EL (cell line): ENCODE measurements at places on chromosomes 11 and 22.
A peak's percentile ranks its signal among the peaks of the same experiment; 100 is the strongest.

DNA sequence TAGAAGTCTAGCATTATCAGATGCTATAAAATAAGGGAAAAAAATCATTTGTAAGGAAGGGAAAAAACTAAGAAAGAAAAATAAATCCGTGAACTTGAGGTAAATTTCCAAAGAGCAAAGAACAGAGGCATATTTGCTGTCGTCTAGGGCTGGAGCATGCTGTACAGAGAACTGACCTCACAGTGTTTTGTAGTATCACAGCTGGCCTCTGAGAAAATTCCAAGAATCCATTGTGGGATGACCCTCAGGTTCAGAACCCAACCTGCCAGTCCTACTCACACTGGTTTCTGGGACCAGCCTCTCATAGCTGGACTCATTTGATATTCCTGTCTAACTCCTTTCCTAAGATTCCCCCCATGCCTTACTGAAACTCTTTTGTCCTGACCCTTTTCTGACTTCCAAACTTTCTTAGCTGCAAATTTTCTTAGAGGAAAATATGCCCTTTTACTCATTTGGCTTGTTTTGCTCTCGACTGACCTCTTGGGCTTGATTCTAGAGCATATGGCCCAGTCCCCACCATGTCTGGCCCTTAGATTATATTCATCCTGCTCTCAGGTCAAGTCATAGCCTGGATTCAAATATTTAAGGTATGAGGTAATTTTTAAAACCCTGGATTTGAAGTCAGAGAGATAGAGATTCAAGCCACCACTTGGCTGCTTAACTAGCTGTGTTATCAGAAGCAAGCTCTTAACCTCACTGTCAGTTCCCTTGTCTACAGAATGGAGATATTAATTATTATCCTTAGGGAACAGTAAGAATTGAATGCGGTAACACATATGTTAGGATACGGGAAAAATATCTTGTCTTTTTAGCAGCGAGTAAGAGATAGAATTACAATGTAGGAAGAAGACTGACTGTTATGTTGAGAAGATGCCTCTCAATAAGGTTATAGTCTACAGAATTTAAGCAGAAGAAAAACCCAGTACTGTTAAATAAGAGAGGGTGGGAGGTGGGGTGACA lies 89.7 kb upstream of the KCNA4 start:
- no peak for DNase-seq

- DNase-seq: no peak
Observed at GRCh38 chr11:100857236-100858005, 170.3 kb downstream of the ARHGAP42 start.

DNA sequence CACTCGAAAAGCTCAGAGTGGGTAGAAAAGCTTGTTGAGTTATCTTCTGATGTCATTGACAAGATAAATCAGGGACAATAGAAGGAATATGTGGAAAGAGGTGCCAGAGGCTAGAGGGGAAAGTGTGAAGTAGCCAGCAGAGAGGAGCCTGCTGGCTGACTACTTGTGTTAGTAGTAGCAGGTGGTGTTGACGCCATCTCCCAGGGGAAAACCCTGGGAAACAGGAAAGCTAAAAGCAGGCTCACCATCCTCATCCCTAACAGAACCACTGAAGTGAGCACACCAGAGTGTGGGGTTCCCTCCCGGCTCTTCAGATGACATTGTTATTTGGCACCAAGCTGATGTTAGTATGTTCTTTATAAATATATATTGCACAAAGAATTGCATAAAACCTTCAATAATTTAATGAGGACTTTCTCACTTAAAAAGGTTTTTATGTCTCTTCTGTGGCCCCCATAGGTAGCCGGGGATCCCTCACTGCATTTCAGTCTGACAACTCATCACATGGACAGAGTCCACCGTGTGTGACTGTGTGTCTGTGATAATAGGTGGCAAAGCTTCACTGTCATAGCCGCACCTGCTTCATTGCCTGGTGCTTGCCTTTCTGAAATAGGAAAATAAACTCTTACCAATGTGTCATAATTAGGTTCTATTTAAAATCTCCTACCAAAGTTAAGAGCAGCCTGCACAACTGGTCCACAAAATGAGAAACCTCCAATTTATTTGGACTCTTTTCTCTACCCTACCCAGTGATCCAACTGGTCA lies 63.2 kb upstream of the TOP3B start:
- DNase-seq: no peak

- DNase-seq: no peak
Observed at GRCh38 chr11:106939157-106939556, 79.1 kb downstream of the GUCY1A2 start.

DNA sequence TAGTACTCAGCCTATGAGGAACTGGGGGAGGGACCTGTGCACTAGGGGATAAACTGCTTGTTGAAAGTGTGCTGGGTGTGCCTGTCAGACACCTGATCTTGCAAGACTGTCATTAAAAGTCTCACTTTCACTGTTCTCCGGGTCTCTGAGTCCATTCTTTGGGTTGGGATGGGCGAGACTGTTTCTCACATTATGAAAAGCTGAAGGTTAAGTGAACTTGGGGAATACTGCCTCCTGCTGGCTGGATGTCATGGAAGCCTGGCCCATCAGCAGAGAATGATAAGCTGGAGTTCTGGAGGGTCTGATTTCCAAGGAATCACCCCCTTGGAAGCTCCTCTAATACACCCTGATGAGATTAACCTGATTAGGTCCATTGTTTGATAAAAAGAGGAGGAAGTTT lies 9.0 kb upstream of the VPREB1 start:
- DNase-seq: no peak

- DNase-seq: no peak
Observed at GRCh38 chr11:71365626-71366025, 82.6 kb downstream of the DHCR7 start.

- DNase-seq: no peak
Observed at GRCh38 chr22:47602732-47603131, 840.3 kb downstream of the TBC1D22A start.

- no peak for DNase-seq
Observed at GRCh38 chr22:49269371-49269770, 558.3 kb downstream of the BRD1 start.

DNA sequence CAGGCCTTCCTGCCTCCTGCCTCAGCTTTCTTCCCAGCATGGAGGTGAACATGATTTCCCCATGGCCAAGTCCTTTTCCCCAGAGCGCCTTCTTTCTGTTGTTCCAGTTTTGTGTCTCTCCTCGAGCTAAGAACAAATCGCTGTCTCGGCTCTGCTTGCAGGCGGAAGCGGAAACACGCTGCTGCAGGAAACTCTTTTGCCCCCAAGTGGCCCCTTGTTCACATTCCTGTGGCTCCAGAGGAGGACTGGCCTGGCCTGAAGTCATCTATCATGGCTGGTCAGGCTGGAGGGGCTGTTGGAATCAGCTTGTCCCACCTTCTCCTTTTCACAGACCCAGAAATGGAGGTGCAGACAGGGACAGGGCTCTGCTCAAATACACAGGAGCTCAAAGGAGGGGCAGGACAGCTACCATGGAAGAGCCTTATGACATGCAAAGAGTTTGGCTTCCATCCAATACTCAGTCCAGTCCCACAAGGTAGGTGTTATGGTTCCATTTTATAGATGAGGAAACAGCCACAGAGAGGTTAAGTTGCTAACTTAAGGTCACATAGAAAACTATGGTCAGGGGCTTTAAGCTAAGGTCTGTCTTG lies 182.2 kb upstream of the SYT13 start:
- DNase-seq: peak; percentile 12
